ENCODE measurements at places on chromosomes 1 and 21. TPM values are rescaled to one million over a fixed set of nuclear protein-coding genes. Genes with fewer than 3 reads are reported as not detected.

Gene RRAGC
- polyA plus RNA-seq = 8.8 TPM

Gene PKP1
- not detected for polyA plus RNA-seq

DNA sequence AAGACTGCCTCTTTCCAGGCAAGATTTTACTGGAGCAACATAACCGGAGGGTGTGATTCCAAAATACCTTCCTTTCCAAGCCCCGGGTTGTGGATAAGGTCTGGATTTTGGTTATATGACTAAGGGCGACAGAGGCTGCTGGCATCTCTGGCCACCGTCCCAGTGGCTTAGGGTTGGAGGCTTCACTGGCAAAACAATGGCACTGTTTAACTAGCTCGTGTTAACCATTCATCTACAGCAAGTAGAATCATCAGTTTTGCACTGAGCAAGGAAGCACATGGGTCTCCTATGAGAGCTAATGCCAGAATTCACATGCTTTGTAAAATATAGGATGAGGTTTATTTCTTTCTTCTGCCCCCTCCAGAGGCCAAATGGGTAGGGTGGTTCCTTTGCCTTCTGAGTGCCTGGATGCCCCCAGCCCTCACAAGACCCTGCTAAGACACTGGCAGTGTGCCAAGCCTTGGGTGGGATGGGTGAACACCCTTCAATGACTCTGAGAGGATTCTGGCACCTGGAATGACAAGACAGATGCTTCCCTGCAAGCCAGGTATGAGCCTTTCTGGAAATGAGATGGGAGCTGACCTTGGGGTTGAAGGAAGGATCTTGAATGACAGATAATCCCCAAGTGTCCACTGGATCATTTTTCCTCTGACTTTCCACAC, 36.8 kb downstream of the DHCR24 start:
- H3K27me3 ChIP-seq = no peaks in the 10 kb centered on the region
- no peak overlapping the region for H3K27ac ChIP-seq
- H3K4me1 ChIP-seq = no peaks in the 10 kb centered on the region
- H3K4me3 ChIP-seq = no peak overlapping the region
- no peaks in the 10 kb centered on the region for H3K36me3 ChIP-seq

GRCh38 chr1:95386371-95386770, 152.4 kb downstream of the RWDD3 start:
- H3K27me3 ChIP-seq = no peaks in the 10 kb centered on the region
- H3K36me3 ChIP-seq = no peaks in the 10 kb centered on the region
- H3K4me3 ChIP-seq = no peak overlapping the region
- H3K4me1 ChIP-seq = no peaks in the 10 kb centered on the region

GRCh38 chr1:101745551-101746270, 251.0 kb downstream of the OLFM3 start:
- no peak for DNase-seq
- H3K36me3 ChIP-seq = no peaks in the 10 kb centered on the region
- no peaks in the 10 kb centered on the region for H3K27me3 ChIP-seq
- H3K4me1 ChIP-seq = no peaks in the 10 kb centered on the region

GRCh38 chr21:26572702-26573381, at the start of gene CYYR1:
Gene CYYR1 (minus strand): TSS chr21:26573286. CDS start chr21:26572940, 346 bp downstream.
- no peak within 1 kb of the TSS for H3K4me3 ChIP-seq
- H3K27ac ChIP-seq = no peak within 1 kb of the TSS
- no peaks in the 10 kb centered on the region for H3K27me3 ChIP-seq
- no peaks in the 10 kb centered on the region for H3K4me1 ChIP-seq

Data from SK-N-SH (cell line).